ENCODE measurements at places on chromosomes 11 and 22.

DNA sequence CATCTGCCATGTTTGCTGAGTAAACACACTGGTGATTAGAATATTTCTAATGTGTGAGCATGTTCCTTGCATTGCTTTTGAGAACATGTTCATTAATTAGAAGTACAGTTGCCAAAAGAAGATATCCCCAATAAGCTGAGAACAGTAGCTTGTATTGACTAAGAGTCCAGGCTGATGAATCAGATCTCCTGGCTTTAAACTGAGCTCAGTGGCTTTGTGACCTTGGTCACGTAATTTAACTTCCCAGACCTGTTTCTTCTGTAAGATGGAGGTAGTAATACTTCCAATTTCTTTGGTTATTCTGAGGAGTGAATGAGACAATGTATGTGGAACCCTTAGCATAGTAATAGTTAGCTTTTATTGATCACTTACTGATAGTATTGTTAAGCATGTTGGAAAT is 61.9 kb downstream of the CYB5R2 start:
- DNase-seq = no peak

DNA sequence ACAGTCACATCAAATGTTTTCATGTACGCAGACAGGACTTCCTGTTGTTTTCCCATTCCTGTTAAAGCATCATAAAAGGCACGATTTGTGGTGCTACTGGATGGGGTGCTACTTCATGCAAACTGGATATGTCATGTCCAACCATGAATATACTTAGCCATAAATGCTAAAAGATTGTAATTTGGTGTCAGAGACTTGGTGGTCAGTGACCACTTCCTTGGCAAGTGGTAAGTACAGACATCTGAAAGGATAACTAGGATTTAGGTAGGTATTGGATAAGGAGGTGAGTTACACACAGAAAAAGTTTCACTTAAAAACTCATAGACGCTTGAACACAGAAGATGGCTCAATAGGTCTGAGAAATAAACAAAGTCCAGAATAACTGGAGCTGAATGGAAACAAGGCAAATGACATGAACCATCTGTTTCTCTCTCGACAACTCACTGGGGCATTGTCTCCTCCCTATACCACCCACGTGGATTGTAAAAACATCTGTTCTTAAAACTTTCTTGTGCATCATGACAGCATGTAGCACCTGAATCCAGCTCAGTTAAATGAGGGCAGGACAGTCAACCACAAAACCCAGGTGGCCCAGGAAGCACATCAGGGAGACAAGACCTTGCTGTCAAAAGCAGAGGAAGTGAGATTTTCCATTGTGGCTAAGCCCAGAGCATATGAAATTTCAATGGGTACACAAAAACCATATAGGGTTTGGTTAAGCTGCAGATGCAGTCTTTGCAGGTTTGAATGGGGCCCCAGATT is 22.1 kb upstream of the IGLL5 start:
- no peak for DNase-seq

DNA sequence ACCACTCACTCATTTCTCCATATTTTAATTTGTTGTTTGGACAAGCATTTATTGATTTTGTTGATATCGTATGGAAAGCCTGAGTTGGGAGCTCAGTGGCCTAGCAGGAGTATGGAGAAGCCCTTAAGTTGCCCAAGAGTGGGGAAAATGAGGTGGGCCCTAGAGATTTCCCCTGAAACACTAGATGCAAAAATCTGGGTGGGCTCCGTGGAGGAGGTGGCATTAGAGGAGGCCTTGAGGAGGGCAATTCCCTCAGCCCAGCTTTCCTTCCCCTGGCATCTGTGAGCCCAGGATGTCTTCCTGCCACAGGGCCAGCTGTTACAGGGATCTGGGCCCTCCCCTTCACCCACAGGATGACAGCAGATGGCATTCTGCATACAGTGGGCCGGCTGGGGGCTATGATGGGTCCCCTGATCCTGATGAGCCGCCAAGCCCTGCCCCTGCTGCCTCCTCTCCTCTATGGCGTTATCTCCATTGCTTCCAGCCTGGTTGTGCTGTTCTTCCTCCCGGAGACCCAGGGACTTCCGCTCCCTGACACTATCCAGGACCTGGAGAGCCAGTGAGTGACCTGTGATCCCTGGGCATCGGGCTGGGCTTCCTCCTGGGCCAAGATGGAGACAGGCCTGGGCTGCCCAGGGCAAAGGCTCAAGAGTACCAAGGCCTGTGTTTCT is 21.6 kb upstream of the SLC22A12 start:
- DNase-seq = no peak

GRCh38 chr22:48563966-48564330 is 1263.7 kb downstream of the BRD1 start:
- DNase-seq = no peak

DNA sequence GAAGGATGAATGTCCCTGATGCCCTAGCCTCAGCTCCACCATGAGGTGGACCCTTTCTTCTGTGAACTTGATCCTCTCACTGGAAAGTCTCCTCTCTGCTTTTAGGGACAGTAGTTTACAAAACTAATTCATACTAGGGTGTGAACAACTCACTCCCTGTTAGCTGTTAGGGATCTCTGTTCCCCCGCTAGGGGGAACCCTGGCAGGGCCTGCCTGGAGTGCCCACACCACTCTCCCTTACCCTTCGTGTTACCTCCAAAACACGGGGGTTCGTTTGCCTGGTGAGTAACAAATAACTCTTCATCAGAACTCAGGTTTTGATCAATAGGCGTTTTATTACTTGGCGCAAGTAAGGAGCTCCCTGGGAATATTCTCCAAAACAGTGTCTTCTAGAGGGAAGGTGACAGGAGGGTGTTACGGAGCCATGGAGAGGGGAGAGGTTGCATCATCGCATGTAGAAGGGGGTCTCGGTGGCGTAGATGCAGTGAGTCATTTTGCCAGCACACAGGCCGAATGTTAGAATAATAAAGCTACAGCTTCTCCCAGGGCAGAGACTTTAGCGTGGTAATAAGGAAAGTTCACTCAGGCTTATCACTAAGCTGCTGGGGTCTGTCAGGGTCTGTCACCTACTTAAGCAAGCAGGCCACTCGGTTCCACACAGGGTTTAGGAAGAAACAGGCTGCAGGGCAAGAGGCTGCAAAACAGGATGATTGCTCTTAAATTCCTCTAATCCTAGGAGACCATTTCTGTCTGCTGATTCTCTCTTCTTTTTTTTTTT is 45.8 kb downstream of the C11orf96 start:
- DNase-seq = no peak

GRCh38 chr22:42869888-42870480 is 12.9 kb upstream of the ARFGAP3 start:
- DNase-seq = no peak

DNA sequence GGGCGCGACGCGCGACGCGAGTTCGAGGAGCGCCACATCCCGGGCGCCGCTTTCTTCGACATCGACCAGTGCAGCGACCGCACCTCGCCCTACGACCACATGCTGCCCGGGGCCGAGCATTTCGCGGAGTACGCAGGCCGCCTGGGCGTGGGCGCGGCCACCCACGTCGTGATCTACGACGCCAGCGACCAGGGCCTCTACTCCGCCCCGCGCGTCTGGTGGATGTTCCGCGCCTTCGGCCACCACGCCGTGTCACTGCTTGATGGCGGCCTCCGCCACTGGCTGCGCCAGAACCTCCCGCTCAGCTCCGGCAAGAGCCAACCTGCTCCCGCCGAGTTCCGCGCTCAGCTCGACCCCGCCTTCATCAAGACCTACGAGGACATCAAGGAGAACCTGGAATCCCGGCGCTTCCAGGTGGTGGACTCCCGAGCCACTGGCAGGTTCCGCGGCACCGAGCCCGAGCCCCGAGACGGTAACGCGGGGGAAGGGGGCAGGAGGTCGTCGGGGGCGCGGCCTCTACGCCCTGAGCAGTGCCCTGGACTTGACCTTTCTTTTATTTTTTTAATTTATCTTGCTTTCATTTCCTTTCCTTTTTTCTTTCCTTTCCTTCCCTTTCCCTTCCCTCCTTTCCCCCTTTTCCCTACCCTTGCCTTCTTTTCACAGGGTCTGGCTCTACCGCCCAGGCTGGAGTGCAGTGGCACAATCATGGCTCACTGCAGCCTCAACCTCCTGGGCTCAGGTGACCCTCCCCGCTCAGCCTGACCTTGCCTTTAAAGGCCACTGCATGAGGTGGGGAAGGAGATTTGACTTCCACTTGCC is 5.0 kb downstream of the MPST start:
- DNase-seq = no peak

DNA sequence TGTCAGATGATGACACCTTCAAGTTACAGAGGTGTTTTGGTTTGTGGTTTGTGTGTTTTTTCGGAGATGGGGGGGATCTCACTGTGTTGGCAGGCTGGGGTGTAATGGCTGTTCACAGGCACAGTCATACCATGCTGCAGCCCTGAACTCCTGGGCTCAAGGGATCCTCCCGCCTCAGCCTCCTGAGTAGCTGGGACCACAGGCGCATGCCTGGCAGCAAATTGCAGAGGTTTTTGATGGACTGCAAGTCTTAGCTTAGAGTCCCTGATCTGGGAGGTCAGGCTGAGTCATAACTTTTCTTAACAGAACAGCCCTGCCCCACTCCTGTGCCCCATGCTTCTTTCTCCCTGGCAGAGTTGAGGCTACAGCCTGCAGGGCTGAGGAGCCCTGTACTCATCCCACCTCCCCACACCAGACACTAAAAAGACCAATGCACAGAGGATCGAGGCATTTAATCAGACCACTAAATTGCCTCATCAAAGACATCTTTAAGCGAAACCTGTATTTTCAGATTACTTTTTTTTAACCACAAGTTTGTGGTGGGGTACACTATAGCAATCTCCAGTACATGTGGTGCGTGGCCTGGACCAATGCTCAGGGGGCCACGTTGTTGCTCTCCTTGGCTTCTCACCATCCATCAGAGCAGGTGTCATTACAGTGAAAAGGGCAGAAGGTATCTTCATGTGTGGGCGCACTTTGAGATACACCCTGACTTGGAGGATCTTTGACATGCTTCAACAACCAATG is 17.1 kb upstream of the ADORA2A start:
- DNase-seq = no peak

DNA sequence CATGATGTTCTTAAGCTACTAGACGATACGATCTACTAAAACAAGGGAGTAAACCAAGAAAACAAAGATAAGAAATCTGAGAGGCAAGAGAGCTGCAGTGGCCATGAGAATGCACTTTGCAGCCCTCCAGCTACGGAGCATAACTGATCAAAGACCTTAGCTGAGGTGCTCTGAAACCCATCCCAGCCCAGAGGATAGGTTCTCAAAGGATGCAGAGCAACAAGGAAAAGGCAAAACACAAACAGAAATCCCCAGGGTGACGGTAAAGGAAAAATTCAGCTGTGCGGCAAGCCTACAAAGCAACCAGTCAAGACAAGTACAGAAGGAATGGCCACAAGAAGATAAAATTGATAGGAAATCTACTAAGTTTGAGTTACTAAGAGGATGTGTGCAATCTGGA is 32.5 kb upstream of the CFAP300 start:
- DNase-seq = no peak

GRCh38 chr11:122235615-122236014 is 119.6 kb upstream of the BLID start:
- no peak for DNase-seq

GRCh38 chr22:45446216-45446615 is 32.7 kb downstream of the RIBC2 start:
- no peak for DNase-seq

DNA sequence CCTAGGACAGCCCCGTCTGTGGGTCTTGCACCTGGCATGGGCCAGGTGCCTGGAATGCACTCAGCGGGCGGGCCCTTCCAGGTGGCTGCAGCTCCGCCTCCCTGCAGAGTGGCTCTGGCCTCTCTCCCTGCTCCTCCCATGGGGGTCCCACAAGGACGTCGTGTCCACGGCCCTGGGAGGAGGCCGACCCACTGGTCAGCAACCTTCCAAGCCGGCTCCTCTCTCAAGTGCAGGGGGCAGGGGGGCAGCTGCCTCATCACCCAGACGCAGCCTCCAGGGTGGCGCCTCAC is 41.9 kb downstream of the CERK start:
- peak; percentile 85 for DNase-seq

DNA sequence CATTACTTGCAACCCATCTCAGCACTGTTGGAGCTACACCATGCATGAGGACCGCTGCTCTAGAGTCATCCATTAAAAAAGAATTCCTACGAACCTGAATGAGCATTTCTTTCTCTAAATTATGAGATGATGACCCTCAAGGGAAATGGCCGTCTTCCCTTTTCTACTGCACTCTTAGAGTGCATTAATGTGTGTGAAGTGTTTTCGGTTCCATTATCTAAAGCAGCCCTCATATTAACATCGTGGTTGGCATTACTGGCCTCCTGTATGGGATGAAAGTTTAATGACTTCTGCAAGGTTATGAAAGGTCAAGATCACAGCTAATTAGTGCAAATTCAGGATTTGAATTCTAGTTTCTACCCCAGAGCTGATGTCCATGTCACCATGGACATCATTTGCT is 16.7 kb downstream of the CD44 start:
- no peak for DNase-seq

- DNase-seq = no peak
These were observed 6.2 kb downstream of the AMOTL1 start for GRCh38 chr11:94774345-94774744.

DNA sequence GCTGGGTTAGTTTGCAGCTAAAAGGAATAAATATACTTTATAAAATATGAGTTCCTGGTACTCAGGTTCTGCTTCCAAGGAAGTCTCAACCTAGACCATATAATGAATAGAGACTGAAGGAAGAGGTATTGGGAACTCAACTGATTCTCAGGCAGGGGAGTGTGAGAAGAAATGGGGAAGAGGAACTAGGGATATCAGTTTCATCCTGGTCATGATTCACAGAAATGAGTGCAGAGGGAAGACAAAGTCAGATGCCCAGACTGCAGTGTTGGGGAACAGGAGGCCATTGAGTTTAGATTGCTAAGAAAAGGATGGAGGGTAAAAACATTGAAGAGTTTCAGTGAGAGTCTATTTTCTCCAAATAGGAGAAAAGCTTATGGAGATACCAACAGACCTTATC is 28.8 kb downstream of the PLAAT5 start:
- no peak for DNase-seq

- no peak for DNase-seq
These were observed 48.9 kb upstream of the TBCEL start for GRCh38 chr11:120974965-120975364.

DNA sequence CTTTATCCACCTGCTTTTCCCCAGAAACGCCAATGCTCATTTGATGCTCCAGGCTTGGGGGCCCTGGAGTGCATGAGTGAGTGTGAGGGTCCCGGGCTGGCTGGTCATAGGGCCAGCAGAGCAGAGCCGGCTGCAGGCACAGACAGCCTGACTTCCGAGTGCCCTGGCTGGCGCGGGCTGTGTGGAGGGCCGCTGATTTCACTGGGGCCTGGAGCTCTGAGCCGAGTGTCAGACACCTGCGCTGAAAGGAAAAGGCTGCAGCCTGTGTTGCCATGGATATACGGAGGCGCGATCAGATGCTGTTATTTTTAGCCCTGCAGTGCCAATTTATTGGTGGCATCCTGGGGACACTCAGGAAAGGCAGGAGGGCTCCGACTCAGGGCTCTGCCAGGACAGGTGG is 87.6 kb downstream of the ST3GAL4 start:
- DNase-seq = peak; percentile 77

Data from NCI-H146 (cell line).